Stimulated activated naive CD8-positive, alpha-beta T cell treated with anti-CD3 and anti-CD28 coated beads, Interleukin-15, Interleukin-2, amounts not matched to agents 100 U/mL and 50 U/mL, for 24 hours (primary cell): ENCODE measurements at places on chromosomes 7 and 10.

DNA sequence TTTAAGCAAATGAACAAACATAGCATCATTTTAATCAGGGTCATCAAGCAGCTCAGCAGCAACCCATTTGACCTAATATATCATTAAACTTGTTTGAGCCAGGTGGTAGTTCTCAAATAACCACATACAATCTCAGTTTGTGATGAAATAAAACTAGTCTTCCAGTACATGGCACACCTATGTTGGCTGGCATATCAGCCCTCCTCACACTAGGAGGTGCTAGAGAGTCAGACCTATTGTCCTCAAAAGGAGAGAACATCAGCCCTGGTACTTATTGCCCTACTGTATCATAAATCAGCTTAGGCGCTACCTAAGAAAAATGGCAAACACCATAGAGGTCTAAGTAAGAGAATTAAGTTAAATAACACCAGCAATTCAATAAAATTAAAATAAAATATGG, 81.7 kb downstream of the CABCOCO1 start:
- peak; percentile 8 for DNase-seq

GRCh38 chr10:102384053-102384452, 11.5 kb upstream of the NFKB2 start:
- DNase-seq = peak; percentile 23

DNA sequence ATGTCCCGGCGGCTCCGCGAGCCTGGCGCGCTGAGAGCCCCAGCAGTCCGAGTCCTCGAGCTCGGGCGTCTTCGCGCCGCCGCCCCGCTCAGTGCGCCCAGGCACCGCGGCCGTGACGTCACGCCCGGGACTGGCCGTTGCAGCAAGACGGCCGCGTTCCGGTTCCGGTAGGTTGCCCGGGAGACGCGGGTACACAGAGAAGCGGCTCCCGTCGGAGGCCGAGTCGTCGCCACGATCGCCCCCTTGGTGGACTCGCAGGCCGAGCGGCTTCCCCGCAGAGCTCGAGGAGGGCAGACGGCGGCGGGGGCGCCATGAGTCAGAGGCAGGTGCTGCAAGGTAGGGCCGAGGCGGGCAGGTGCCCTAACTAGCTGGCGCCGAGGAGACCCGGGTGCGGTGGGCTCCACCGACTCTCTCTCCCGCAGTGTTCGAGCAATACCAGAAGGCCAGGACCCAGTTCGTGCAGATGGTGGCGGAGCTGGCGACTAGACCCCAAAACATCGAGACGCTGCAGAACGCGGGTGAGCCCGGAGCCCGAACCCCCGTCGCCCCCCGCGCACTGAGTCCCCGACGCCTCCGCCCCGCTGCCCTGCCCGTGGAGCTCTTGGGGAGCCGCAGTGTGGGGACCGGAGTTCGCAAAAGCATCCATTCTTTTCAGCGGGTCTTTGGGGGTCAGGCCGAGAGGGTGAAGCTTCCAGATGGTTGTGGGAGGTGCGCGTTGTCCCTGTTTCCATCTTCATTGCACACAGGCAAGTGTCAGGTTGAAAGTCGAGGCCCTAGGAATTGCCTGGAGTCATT, at the start of gene SPAG6:
SPAG6 (plus strand) TSS at position 196 of the 795 bp plus-strand sequence; CDS start at position 312, 116 bp downstream.
- peak; percentile 66 for DNase-seq

GRCh38 chr10:92590623-92591549, 2.0 kb upstream of the KIF11 start:
- DNase-seq = peak; percentile 12

DNA sequence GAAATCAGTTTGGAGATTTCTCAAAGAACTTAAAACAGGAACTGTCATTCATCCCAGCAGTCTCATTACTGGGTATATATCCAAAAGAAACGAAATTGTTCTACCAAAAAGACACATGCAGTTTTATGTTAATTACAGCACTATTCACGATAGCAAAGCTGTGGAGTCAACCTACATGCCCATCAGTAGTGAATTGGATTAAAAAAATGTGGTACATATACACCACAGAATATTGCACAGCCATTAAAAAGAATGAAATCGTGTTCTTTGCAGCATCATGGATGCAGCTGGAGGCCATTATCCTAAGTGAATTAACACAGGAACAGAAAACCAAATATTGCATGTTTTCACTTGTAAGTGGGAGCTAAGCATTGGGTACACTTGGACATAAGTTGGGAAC, 158.9 kb downstream of the CDK14 start:
- DNase-seq = no peak

GRCh38 chr10:15241306-15241705, 72.8 kb upstream of the NMT2 start:
- no peak for DNase-seq

DNA sequence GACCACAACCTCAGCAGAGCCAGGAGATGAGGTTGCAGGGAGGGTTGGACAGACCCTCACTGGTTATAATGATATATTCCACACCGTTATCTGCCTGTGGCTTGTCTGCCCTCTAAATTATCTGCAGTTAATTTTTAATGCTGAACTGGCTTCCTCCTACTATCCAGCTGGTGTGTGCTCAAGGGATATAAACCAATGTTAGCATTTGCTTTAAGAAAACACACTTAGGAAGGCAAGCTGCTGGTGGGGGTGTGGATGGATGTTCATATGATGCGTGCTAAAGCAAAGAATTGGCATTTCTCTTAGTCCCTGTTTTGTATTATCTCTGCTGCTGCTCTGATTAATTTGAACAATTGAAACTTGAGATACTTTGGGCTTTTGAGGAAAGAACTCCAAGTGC, 132.2 kb upstream of the NPVF start:
- DNase-seq = no peak

GRCh38 chr7:51315393-51316261, 982 bp downstream of the COBL start:
- no peak for DNase-seq

GRCh38 chr7:33901199-33901598, 4.1 kb upstream of the BMPER start:
- DNase-seq = no peak

DNA sequence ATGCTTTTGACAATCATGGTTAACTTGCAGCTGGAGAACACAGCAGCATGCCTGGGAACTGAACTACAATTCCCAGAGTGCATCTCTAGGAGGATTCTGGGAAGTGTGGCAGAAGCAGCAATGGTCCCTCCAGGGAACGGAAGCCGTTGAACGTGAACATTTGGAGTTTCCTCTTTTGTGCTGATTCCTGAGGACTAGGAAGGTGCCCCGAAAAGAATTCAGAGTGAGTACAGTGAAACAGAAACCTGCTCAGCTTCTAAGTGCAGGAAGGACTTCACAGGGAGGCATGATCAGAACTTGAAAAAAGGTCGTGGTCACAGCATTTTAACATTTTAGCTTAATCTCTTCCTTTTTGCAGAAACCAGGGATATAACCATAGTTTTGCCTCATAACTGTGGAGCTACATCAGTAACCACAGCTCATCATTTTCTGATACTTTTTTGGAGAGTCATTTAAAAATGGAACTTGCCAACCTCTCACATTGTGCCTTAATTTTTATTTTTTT, at the start of gene NUDT13:
NUDT13 (plus strand) TSS at position 111 of the 505 bp plus-strand sequence. CDS start 3,911 bp downstream, outside the sequence.
- DNase-seq = peak; percentile 41

- no peak for DNase-seq
Measured at GRCh38 chr7:154720016-154720415, 282.9 kb downstream of the PAXIP1 start.

GRCh38 chr7:38318803-38319416, 45.5 kb upstream of the TARP start:
- no peak for DNase-seq

DNA sequence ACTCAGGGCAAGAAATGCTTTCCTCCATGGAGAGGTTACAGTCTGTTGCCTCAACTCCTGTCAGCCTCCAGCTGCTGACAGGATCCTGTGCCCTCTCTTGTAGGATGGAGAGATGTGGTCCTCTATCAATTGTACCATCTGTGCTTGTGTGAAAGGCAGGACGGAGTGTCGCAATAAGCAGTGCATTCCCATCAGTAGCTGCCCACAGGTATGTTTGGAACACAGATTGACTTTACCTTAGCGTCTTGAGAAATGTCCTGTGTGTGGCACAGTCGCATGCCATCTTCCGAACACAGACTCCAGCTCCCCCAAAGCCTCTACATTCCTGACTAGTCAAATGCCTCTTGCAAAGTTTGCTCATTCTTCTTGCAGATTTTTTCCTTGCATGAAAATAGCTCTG, 152.6 kb downstream of the BMPER start:
- no peak for DNase-seq

GRCh38 chr10:113091920-113092319, 141.9 kb downstream of the TCF7L2 start:
- DNase-seq = no peak

DNA sequence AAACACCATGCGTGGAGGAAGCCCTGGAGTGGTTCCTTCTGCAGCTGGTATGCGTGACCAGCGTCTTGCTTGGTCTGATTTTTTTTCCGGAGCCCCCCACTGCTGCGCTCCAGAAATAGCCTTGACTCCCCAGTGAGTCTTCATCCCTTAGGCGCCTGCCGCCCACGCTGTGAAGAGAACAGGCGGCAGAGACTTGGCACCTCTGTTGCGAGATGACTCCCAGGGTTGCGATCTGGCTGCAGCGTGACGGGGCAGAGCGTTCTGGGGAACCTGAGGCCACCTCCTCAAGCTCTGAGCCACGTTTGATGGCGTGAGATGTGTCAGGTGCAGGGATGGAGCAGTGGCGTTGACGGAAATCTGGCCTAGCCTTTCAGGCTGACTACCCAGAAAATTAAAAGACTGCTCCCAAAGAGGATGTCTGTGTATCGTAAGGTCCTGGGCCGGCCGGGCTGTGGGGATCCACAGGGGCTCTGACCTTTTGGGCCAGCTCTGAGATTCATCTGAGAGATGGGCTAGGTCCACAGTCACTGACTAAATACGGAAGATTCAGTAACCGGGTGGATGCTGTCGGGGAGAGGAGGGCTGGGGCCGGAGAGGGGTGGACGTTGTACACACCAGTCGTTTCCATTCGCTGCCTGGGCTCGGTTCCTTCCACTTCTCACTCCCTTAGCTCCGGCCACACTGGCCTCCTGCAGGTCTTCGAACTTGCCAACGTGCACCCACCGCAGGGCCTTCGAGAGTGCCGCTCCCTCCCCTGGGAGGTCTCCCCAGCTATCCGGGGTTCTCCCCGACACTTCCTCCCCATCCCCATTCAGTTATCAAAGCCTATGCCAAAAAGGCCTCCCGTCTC, 33.8 kb downstream of the PFKFB3 start:
- no peak for DNase-seq

- no peak for DNase-seq
Measured at GRCh38 chr10:78913219-78914059, 155.3 kb upstream of the ZMIZ1 start.

DNA sequence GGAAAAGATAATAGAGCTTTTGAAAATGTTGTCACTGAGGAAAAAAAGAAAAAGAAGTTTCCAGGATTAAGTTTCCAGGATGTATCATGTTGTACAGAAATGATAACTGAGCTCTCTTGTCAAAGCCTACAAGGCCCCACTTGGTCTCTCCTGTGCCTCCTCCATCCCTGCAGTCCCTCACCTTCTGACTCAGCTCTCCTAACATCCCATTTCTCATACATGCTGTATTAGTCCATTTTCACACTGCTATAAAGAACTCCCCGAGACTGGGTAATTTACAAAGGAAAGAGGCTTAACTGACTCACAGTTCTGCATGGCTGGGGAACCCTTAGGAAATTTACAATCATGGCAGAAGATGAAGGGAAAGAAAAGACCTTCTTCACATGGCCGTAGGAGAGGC, 3.8 kb upstream of the DGKI start:
- no peak for DNase-seq

GRCh38 chr7:114158275-114158674, 239.5 kb upstream of the PPP1R3A start:
- DNase-seq = no peak
